ENCODE measurements at places on chromosomes 3 and 15.

DNA sequence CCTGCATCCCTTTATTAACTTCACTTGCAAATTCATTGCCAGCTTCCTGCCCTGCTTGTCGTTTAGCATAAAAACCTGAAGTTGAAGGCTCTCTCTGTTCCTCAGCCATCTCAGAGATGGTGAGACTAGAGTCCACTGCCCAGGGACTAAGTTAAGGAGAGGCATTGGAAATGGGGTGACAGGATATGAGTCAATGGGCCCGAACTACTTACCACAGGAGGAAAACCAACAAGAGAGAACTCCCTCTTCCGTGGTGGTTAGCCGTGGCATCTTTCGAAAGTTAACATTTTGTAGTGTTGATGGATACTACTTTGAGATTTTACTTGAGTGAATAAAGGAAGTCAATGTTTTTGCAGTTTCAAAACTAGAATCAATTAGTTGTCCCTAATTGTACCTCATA lies 65.3 kb downstream of the LRTM1 start:
- no peak for DNase-seq

DNA sequence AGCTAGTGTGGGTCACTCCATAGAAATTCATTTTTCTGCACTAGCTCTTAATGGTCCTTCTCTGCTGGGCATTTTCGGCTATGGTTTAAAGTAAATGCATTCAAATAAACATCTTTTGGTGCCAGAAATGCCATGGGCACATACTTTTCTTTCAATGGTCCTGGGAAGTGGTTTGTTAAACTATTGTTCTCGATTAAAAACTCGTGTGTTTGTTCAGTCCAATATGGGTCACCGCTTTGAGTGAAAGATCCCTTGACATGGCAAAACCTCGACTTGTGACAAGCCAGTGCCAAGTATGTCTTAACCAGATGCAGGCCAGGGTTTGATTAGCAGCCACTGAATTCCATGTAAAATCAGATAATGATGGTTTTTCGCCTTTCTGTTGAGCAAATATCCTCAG lies 331.9 kb upstream of the WNT5A start:
- DNase-seq: no peak

DNA sequence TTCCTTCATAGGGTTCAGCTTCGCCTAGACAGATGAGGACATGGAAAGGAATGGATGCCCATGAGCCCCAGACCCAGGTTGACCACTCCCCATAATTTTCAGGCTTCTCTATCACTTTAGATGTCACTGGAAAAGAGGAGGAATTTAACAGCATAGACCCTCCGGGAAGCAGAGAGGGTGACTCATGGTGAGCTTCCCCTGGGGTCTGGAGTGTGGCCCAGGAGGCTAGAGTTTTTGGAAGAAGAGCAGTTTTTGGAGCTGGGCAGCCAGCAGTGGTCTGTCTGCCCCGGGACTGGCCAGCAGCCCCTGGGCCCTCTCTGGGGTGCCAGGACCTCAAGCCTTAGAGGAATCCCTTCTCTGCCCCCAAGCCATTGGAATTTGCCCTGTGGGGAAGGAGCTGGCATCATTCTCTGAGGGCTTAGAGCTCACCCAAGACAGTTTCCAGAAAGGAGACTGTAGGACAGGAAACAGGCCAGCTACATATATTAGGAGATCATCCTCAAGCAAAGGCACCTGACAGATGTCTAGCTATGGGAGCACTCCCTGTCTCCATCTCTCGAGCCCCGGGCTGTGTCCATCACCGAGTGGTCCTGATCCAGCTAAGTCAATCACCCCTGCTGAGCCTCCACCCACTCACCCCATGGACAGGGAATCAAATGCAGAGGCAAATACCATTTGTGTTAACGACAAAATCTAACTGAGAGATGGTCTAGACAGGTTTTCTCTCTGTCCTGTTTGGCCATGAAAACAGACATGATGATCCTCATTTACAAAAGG lies 67.3 kb downstream of the MEGF11 start:
- no peak for DNase-seq

DNA sequence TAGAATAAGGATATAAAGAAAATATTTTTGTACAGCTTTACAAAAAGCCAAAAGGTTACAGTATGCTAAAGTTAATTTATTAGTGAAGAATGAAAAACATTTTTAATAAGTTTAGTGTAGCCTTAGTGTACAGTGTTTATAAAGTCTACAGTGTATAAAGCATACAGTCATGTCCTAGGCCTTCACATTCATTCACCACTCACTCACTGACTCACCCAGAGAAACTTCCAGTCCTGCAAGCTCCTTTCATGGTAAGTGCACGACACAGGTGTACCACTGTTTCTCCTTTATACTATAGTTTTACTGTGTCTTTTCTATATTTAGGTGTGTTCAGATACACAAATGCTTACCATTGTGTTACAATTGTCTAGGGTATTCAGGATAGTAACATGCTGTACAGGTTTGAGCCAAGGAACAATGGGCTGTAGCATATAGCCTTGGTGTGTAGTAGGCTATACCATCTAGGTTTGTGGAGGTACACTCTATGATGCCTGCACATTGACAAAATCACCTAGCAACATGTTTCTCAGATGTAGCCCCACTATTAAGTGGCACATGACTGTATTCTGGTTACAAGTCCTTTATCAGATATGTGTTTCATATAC lies 197.1 kb upstream of the KBTBD8 start:
- DNase-seq: no peak

DNA sequence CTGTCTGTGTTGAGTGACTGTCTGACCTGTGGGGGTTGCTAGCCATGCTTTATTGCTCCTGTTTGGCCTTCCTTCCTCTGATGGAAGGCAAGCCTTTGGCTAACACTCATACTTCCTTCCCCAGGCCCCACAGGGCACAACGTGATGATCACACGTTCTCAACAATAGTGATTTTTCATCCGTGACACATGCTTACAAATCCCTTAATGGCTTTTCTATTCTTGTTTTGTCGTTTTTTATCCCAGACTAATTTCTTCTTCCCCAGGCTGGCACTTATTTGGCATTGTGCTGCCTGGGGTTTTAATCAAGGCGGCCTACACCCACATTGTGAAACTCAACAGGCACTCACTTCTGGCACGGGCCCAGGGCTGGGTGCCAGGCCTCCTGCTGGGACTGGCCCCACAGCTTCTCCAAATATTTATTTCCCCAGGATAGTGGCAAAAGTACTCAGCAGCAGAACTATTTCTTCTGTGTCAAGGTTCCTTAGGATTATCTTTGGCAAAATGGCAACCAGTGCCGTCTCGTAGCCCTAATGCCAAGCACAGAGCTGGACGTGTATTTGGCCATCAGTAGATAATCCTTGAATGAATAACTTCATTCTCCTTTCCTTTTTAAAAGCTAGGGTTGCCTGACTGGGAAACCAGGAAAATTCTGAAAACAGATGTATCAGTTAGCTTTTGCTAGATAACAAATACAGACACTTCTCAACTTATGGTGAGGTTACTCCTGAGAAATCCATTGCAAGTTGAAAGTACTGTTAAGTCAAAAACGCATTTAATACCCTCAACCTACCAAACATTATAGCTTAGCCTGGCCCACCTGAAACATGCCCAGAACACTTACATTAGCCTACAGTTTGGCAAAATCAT lies 30.6 kb downstream of the CMTM7 start:
- no peak for DNase-seq

DNA sequence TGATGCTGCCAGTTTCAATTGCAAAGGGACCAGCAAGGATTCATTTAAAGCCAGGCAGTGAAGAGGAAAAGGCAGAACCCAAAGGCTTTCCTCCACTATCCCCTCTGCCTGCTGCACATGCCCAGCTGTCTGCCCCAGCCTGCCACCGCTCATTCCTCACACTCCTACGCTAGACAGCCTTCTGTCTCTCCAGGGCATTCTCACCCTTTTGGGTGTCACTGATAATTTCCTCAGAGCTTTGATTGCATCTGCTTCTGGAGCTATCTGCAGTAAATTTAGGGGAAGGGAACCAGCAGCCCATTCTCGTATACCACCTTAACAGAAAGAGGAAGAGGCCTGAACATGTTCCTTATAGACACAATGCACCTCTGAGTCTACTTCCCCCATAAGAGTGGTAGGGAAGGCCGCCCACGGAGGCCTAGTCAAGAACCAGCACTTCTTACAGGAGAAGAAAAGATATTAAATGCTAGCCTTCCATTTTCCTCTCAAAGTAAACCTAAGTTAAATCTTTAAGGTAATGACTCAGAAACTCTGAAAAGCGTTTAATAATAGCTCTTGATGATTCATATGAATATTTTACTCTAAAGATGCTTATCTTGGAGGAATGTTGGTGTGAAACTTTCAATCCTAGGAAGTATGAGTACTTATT lies 20.9 kb downstream of the NUDT16 start:
- DNase-seq: no peak
